CD4-positive, alpha-beta T cell (primary cell): ENCODE measurements at places on chromosomes 3 and 15. TPM values are rescaled to one million over a fixed set of nuclear protein-coding genes. Genes with fewer than 3 reads are reported as not detected.
A peak's percentile ranks its signal among the peaks of the same experiment; 100 is the strongest.

MST1R gene
- 0.55 TPM for total RNA-seq

ZNF280D gene
- 30.3 TPM for total RNA-seq

HIGD2B gene
- total RNA-seq = not detected

SLC24A5 gene
- total RNA-seq = not detected

- H3K4me3 ChIP-seq = no peak overlapping the region
- no peaks in the 10 kb centered on the region for H3K36me3 ChIP-seq
- no peak overlapping the region for H3K27ac ChIP-seq
- no peaks in the 10 kb centered on the region for H3K4me1 ChIP-seq
- no peaks in the 10 kb centered on the region for H3K27me3 ChIP-seq
- DNase-seq = no peak
Measured at GRCh38 chr3:146970236-146970635, 365.1 kb upstream of the PLSCR5 start.

- no peaks in the 10 kb centered on the region for H3K27me3 ChIP-seq
- peaks cover 3% of the 10 kb centered on the region for H3K36me3 ChIP-seq
- H3K4me1 ChIP-seq = peaks cover 42% of the 10 kb centered on the region
- DNase-seq = no peak
- no peak overlapping the region for H3K27ac ChIP-seq
Measured at GRCh38 chr15:64459066-64459781, 1.2 kb upstream of the ZNF609 start.

GRCh38 chr3:32399030-32399620 is 7.5 kb downstream of the CMTM7 start:
- no peak overlapping the region for H3K4me3 ChIP-seq
- no peaks in the 10 kb centered on the region for H3K27me3 ChIP-seq
- peak; percentile 85 for DNase-seq
- peak overlapping the region; percentile 13 for H3K27ac ChIP-seq
- peaks cover 56% of the 10 kb centered on the region for H3K4me1 ChIP-seq

- no peak overlapping the region for H3K27ac ChIP-seq
- no peak overlapping the region for H3K4me3 ChIP-seq
Measured at GRCh38 chr3:14129296-14129695, 4.4 kb downstream of the TMEM43 start.

DNA sequence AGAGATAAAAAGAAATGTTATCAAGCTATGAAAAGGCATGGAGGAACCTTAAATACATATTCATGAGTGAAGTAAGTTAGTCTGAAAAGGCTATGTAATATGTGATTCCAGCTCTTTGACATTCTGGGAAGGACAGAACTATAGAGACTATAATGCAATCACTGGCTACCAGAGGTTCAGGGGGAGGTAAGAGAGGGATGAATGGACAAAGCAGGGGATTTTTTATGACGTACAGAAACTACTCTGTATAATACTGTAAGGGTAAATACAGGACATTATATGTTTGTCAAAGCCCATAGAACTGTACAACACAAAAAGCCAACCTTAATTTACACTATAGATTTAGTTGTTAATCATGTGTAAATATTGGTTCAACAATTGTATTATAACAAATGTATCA is 46.1 kb downstream of the MCTP2 start:
- no peak overlapping the region for H3K4me3 ChIP-seq
- no peaks in the 10 kb centered on the region for H3K27me3 ChIP-seq
- DNase-seq = no peak
- no peaks in the 10 kb centered on the region for H3K4me1 ChIP-seq
- H3K27ac ChIP-seq = no peak overlapping the region

DNA sequence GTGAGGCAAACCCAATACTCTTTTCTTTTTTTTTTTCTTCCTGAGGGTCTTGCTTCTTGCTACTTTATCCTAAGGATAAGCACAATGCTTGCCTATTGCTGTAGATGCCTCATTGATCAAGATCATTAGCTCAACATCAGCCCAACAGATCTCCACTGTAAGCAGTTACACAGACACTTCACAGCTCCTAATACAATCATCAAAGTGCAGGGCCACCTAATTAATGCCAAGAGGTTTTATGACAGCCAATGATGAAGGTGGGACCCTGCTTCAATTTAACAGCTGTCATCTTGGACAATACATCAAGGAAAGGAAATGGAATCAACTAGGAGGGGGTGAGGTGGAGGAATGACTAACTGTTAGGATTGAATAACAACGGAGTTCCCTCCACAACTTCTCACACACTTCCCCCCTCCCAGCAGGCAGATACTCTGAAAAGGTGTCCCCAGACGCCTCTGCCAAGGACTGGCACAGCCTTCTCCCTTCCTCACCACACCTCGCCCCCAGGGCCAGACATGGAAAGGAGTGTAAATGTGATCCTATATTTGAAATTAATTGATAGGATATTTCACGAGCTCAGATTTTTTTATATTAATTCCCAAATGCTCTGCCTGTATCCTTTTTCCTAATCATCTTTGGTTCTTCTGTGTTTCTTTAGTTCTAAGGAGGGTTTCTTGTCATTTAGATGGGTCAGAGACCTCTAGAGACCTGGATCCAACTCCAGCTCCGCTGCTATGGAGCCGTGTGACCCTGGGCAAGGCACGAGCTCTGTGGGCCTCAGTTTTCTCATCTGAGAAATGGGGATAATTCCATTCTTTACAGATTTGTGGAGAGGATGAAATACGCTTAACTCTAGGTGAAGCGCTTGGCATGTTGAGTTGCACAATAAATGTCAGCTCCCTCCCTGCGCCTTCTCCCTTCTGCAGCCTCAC is 1.2 kb downstream of the DCLK3 start:
- H3K27me3 ChIP-seq = peaks cover 61% of the 10 kb centered on the region
- H3K36me3 ChIP-seq = no peaks in the 10 kb centered on the region
- H3K27ac ChIP-seq = no peak overlapping the region
- peaks cover 3% of the 10 kb centered on the region for H3K4me1 ChIP-seq
- H3K4me3 ChIP-seq = no peak overlapping the region

- H3K27me3 ChIP-seq = peaks cover 2% of the 10 kb centered on the region
- H3K36me3 ChIP-seq = no peaks in the 10 kb centered on the region
- H3K4me1 ChIP-seq = no peaks in the 10 kb centered on the region
- no peak overlapping the region for H3K27ac ChIP-seq
- no peak for DNase-seq
Measured at GRCh38 chr3:193174140-193174539, 66.9 kb upstream of the PLAAT1 start.

DNA sequence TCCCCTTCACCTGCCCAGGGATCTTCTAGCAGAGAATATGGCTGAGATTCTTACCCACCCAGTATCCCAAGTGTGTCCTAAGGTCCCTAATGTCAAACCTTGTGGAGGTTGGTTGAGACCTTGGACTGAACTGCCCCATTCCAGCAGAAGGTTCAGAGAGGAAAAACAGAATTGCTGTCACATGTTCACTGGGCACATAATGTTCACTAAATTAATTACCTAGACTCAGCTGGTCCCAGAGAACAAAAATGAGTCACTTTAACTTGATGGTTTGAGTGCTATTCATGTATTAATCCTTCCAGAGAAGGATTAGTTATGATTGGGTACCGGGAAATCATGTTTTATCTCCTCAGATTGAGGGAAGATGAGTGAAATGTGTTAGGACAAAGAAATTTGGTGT is 171.3 kb upstream of the GADL1 start:
- no peak overlapping the region for H3K27ac ChIP-seq
- H3K27me3 ChIP-seq = no peaks in the 10 kb centered on the region
- DNase-seq = no peak
- no peak overlapping the region for H3K4me3 ChIP-seq
- no peaks in the 10 kb centered on the region for H3K36me3 ChIP-seq

DNA sequence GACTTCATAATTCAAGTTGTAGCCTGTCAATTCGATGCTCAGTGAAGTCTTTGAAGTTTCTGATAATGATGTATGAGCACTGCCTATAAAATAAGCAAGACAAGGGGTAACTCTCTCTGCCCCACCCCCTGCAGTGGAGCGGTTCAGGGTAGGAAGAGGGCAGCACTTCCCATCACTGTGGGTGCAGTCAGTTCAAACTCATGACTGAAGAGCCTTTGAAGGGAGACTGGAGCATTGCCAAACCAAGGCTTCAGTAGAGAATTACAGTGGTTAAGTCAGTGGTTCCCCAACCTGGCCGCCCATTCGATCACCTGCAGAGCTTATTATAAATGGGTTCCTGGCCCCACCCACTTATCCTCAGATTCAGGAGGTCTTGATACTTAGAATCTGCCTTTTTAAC is 190.6 kb downstream of the SHQ1 start:
- peaks cover 11% of the 10 kb centered on the region for H3K4me1 ChIP-seq
- H3K4me3 ChIP-seq = no peak overlapping the region
- no peaks in the 10 kb centered on the region for H3K36me3 ChIP-seq
- peaks cover 6% of the 10 kb centered on the region for H3K27me3 ChIP-seq
- H3K27ac ChIP-seq = no peak overlapping the region
- peak; percentile 31 for DNase-seq
